ENCODE measurements at places on chromosomes 11 and 22.

DNA sequence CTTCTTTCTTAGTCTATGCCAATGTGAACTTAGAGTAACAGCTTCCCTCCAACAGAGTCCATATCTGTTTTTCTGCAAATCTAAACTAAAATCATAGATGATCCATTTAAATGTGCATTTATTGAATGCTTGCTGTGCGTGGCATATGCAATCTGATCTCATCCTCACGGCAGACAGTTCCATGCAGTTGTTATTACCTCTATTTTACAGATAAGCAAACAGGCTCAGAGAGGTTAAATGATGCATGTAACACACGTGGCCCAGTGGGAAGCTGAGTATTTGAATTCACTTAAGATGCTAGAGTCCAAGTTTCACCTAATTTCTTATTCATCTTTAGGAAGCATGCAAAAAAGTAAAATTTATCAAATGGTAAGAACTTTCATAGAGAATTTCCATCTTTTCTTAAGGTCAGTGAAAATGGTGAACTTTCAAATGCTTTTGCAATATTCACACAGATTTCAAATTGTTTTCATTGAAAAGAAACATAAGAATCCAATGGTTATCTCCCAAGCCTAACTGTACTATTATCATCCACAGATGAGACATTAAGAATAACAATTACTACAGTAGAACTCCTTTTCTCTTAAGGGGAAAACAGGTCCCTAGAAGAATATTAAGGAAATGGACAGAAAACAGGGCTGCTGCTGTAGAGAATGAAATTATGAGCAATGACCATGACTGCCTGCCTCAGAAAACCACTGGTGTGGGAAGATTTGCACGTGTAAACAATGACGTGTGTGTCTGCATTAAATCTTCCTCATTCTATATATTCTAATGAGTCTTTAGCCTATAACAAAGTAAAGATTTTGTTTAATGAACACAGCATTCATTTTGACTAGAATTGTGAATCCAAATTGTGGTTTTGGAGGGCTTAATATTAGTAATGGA is 1171.3 kb downstream of the LRRC4C start:
- DNase-seq, result no peak

DNA sequence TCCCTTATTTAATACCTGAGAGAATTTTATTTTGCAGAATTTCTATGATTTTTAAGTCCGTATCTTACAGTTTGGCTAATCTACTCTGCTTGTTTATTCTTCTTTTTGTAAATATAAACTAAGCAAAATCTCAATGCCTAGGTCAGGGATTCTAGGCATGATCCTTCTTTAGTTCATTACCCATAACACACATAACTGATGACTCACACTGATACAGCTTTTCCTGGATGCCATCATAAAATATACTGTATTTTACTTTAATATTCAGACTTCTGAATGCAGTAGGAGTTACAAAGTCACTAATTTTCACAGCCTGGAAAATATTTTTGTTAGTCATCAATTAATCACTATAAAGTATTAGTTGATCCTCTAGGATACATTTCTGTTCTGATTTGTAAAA is 898.2 kb upstream of the RAG2 start:
- DNase-seq, result no peak

- DNase-seq, result no peak
Observed at GRCh38 chr22:35629406-35630216, 12.5 kb upstream of the MB start.

DNA sequence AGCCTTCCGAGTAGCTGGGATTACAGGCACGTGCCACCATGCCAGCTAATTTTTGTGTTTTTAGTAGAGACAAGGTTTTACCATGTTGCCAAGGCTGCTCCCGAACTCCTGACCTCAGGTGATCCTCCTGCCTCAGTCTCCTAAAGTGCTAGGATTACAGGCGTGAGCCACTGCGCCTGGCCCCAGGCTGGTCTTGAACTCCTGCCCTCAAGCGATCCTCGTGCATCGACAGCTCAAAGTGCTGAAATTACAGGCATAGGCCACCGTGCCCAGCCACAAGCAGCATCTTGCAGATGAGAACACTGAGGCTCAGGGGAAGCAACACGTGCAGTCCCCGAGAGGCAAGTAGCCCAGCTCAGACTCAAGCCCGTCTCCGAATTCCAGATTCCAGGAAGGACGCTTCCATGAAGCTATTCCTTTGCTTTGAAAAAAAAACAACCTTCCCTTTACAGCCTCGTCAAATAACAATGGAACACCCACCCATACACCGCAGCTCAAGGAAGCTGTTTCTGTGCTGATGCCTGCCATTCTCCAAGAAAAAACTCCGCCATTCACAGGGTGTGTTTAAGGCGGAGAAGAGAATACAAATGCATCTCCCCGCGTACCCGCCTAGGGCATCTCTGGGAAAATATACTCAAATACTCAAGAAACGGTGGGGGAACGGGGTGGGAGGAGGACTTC is 34.5 kb upstream of the PDGFB start:
- no peak for DNase-seq

- no peak for DNase-seq
Observed at GRCh38 chr11:2402106-2402505, 1.6 kb downstream of the TSSC4 start.

Data from neuronal stem cell (in vitro differentiated cells).